Lung (tissue), 17 donors: ENCODE measurements at places on chromosomes 1 and 21. TPM values are rescaled to one million over a fixed set of nuclear protein-coding genes. Genes with fewer than 3 reads are reported as not detected.

DNA sequence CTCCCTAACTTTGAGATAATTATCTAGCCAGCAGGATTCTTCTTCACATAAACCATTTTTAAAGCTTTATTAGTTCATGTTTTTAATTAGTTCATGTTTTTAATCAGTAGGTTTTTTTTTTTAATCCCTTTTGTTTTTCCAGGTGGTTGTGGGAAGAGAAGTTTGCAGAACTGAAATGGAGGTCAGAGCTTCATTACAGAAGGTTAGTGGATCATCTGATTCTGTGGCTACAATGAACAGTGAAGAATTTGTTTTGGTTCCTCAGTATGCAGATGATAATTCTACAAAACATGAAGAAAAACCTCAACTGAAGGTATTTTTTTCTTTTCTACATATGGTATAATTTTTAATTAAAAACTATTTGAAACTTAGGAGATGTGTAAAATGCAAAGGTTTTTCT is 59.7 kb downstream of the RABGAP1L start:
- H3K4me1 ChIP-seq, result no peaks in the 10 kb centered on the region
- H3K36me3 ChIP-seq, result peaks cover 4% of the 10 kb centered on the region
- H3K27me3 ChIP-seq, result no peaks in the 10 kb centered on the region
- H3K4me3 ChIP-seq, result no peak overlapping the region
- no peak for DNase-seq

DNA sequence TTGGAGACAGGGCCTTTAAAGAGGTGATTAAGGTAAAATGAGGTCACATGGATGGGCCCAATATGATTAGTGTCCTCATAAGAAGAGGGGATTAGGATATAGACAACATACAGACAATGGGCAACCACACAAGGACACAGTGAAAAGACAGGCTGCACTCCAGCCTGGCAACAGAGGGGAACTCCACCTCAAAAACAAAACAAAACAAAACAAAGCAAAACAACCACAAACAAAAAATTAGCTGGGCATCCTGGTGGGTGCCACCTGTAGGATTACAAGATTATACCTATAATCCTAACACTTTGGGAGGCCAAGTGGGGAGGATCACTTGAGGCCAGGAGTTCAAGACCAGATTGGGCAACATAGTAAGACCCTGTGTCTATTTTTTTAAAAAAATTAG is 4.8 kb upstream of the MDM4 start:
- no peak overlapping the region for H3K27ac ChIP-seq
- no peaks in the 10 kb centered on the region for H3K36me3 ChIP-seq
- H3K27me3 ChIP-seq, result no peaks in the 10 kb centered on the region
- DNase-seq, result no peak

GRCh38 chr1:108886292-108886691 is 9.5 kb downstream of the GPSM2 start:
- H3K4me3 ChIP-seq, result no peak overlapping the region
- H3K27ac ChIP-seq, result no peak overlapping the region
- H3K27me3 ChIP-seq, result no peaks in the 10 kb centered on the region
- no peaks in the 10 kb centered on the region for H3K36me3 ChIP-seq

- peak overlapping the region; percentile 23 for H3K27ac ChIP-seq
- H3K27me3 ChIP-seq, result no peaks in the 10 kb centered on the region
- no peak overlapping the region for H3K4me3 ChIP-seq
- peaks cover 22% of the 10 kb centered on the region for H3K4me1 ChIP-seq
Measured at GRCh38 chr1:42942444-42942843, 16.2 kb downstream of the SLC2A1 start.

GRCh38 chr1:113930499-113931161 is 1.5 kb downstream of the HIPK1 start:
- H3K27ac ChIP-seq, result peak overlapping the region; percentile 95
- peak; percentile 88 for DNase-seq
- no peaks in the 10 kb centered on the region for H3K36me3 ChIP-seq
- H3K27me3 ChIP-seq, result no peaks in the 10 kb centered on the region

DNA sequence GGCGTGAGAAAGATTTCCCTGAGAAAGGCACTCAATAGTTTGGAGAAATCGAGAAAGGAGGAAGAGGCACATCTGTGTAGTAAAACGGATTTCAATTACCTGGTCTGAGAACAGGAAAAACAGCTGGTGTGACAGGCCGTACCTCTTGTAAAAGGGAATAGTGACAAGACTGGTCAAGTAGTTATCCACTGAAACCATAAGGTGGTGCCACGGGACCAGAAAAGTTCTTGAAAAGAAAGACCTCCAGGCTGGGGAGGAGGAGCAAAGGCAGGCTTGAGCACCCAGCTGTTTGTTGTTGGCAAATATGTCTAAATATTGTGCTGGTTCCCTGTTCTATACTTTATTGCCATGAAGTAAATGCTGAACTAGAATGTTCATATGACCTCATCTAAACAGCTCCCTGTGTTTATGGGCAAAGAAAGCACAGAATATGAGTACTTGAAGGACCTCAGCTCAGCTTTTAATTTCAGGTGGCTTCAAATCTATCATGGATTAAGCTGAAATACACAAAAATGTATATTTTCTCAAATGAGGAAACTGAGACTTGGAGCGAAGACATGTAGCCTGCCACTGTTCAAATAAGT is 4.0 kb downstream of the HAO2 start:
- H3K27ac ChIP-seq, result no peak overlapping the region
- DNase-seq, result peak; percentile 97
- no peak overlapping the region for H3K4me3 ChIP-seq
- H3K36me3 ChIP-seq, result no peaks in the 10 kb centered on the region

DNA sequence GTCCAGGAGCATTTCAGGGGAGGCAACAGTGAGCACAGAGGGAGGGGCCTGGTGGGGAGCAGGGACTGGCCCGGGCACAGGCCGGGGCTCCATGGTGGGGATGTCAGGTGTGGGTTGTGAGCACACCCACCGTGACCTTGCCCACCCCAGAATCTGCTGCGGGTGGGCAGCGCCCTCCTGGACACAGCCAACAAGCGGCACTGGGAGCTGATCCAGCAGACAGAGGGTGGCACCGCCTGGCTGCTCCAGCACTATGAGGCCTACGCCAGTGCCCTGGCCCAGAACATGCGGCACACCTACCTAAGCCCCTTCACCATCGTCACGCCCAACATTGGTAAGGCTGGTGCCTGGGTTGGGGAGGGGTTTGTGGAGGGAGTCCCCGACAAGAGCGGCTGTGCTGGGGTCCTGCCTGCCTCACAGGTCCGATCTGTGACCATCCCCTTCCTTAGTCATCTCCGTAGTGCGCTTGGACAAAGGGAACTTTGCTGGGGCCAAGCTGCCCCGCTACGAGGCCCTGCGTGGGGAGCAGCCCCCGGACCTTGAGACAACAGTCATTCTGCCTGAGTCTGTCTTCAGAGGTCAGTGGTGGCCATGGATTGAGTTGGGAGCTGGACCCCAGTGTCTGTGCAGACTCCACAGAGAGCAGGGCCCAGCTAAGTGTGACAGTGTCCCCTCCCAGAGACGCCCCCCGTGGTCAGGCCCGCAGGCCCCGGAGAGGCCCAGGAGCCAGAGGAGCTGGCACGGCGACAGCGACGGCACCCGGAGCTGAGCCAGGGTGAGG is 14.3 kb downstream of the PSRC1 start:
- H3K4me3 ChIP-seq, result no peak overlapping the region
- H3K4me1 ChIP-seq, result peaks cover 2% of the 10 kb centered on the region
- no peaks in the 10 kb centered on the region for H3K27me3 ChIP-seq
- no peak overlapping the region for H3K27ac ChIP-seq

RHOU gene
- 25.8 TPM for total RNA-seq

SH2D1B gene
- 1.5 TPM for total RNA-seq
